ENCODE measurements at places on chromosomes 7 and 10.

- DNase-seq, result no peak
Measured at GRCh38 chr7:24912424-24912823, 67.6 kb downstream of the OSBPL3 start.

DNA sequence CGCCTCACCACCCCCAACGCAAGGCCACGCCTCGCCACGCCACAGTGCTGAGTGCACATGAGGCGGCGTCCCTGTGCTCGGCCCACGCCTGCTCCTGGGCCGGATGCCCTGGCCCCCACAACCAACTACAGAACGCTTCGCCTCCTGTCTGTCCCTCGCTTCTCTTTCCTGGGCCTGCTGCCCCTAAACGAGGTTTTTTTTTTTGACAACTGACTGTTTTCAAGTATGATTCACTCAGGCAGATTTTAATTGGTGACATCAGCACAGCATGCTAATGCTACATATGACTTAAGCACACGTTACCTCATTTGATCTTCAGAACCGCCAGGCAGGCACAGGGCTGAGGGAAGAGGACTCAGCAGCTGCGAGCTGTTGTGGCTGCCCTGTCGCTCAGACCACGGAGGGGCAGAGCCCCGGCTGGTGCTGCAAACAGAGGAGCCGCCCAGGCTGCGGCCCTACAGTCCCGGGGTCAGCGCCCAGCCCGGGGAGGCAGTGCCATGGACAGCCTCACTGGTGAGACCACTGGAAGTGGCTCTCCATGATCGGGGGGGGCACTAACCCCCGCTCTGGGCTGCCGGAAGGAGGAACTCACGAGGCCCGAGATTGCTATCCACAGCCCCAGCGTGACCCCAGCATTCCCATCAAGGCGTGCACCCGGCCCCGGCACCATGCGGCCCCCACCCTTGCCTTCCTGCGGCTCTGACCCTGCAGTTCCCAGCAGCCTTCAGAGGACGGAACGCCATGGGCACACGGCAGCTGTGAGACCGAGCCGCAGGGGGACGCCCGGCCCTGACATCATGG is 212.8 kb downstream of the MAD1L1 start:
- no peak for DNase-seq

GRCh38 chr10:80567292-80567691 is 29.6 kb downstream of the SH2D4B start:
- DNase-seq, result no peak

DNA sequence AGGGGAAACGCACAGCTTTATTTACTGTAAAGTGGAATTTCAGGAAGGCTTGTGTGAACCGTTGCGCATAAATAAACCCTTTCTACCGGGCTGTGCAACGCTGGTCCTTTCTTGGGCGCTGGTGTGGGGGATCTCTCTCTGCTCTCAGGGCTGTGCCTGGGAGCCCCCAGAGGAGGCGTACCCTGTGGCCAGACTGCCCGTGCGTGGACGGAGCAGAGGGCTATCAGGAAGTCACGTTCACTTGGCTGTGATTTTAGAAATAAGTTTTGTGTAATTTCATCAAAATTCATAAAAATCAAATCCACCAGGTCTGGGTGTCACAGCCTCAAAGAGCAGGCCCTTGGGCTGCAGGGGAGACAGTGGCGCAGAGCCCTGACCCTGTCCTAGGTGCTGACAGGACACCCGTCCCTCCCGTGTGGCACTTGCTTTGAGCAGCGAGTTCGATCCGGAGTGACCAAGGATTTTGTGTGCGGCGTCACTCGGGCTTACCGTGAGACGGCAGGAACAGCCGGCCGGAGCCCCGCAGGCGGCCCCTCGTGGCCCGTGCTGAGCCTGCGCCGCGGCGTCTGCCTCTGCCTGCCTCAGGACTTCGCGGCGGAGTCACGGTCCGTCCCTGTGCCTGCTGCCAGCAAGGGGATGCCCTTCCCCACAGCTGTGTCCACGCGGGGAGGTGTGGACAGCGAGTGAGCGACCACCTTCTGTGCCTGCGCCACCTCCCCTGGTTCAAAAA is 20.2 kb downstream of the GET4 start:
- no peak for DNase-seq

- DNase-seq, result no peak
Measured at GRCh38 chr10:113214331-113214730, 264.3 kb downstream of the TCF7L2 start.

GRCh38 chr10:63206576-63206975 is 73.4 kb downstream of the NRBF2 start:
- DNase-seq, result no peak

GRCh38 chr7:47441796-47442604 is 139.9 kb downstream of the TNS3 start:
- no peak for DNase-seq

DNA sequence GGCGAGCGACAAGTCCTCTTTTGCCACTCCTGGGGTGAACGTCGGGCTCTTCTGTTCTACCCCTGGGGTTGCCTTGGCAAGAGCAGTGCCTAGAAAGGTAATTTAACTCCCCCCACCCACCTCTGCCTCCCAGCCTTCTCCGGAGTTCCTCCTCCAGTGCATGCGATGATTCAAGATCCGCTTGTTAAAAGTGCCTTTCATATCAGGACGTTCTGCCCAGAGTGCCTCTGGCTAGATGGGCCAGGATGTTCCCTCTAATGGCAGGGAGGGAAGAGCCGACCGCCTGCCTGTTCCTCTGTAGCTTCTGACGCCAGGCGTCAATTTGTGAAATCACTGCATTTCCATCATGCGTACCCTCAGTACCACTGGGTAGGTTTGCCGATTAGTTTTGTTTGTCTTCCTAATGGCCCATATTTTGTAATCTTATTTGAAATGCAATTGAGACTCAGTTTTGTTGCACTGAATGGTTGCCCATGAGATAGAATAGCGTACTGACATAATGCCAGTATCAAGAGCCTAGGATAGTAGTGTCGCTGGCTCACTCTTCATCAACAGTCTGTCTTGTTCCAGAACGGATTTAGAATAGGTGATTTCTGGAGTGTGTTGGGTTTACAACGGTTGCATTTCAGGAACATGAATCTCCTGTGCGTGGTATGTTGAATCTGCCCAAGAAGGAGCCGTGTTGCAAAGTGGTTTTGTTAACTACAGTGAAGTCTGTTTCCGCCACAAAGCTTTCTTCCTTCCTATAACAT is 13.5 kb downstream of the ECHDC3 start:
- DNase-seq, result no peak

All from NCI-H524 treated with DMSO at 0.1 percent for 48 hours (cell line).